ENCODE measurements at places on chromosomes 6 and 20.

- peak; percentile 77 for ATAC-seq
These were observed 23.7 kb downstream of the PEX7 start for GRCh38 chr6:136846046-136846445.

DNA sequence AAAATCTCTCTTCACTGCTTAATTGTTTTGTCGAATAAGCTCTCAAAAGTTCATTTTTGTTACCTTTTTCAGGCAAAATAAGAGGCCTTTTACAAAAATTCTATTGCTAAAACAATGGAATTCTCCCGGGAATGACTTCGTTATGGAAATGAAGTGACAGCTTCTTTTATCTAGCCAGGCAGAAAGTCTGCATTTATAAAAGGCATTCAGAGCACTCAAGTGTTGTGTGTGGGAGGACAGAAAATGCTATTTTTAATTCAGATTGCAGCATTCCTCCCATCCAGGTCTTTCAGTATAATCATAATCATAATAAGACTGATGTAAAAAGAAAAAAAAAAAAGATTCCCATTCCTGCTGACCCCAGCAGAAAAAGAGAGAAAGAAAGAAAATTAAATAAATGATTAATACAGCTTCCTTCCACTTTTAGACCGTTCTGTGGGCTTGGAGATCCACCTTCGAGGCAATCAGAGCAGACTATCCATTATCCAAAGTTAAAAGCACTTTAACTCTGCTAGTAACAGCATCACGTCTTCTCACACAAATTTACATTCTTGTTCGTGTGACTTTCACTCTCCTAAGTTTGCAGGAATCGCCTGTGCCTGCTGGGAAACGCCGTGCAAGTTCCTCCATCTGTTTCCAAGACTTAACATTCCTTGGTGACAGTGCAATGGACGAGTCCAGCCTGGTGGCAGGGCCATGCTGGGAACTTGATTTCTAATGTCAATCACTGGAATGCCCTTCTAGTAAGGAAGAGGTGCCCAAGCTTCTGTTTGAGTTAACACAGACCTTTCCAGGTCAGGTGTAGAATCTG is 258.8 kb downstream of the GMPR start:
- no peak for ATAC-seq

- ATAC-seq: no peak
These were observed 26.7 kb downstream of the AKAP7 start for GRCh38 chr6:131161987-131162386.

GRCh38 chr20:17611290-17611539 is 41.3 kb downstream of the DSTN start:
- peak; percentile 68 for ATAC-seq

DNA sequence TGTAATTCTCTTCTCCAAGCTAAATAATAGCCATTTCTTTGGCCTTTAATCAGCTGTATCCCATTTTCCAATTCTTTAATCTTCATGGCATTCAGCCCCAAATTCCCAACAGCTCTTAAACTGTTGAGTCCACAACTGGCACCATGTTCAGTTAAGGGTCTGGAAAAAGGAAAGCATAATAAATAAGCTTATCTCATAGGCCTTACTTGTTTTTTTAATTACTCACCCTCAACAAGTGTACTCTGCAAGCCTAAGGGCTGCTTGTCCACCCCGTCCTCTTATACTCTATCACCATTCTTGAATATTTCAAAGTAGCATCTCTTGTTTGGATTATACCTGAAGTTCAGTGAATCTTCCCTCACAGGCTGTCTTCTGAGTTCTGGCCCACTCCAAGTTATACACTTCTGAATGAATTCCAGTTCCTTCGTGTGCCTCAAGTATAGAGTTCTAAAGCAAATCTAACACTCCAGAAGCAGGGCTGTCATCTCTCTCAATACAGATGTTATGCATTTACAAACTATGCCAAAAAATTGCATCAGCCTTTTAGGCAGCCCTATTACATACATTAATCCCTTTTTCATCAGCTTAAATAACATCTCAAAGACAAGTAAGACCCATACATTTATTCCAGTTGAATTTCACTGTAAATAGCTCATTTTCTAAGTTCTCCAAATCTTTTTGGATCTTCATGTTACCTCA is 98.7 kb downstream of the COL21A1 start:
- ATAC-seq: no peak

GRCh38 chr6:170358496-170358895 is 51.9 kb downstream of the FAM120B start:
- no peak for ATAC-seq

- peak; percentile 15 for ATAC-seq
These were observed 14.8 kb downstream of the PEDS1 start for GRCh38 chr20:50138479-50139393.

DNA sequence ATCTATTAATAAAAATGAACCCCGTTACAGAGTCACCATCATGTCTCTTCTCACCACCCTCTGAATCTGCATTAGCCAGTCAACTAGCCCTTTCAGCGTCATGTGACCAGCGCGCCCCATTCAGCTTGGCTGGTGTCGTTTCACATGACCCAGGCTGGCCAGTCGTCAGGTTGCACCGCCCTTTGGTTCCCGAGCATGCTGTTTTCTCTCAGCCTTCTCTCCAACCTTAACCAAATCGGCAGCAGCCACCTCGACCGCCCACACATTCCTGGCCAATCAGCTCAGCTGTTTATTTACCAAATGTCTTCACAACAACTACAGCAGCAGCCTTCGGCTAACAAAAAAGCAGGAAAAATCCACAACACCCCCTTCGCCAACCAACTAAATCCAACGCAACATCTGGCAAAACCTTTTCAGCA is 5.6 kb downstream of the SRSF3 start:
- ATAC-seq: peak; percentile 42

DNA sequence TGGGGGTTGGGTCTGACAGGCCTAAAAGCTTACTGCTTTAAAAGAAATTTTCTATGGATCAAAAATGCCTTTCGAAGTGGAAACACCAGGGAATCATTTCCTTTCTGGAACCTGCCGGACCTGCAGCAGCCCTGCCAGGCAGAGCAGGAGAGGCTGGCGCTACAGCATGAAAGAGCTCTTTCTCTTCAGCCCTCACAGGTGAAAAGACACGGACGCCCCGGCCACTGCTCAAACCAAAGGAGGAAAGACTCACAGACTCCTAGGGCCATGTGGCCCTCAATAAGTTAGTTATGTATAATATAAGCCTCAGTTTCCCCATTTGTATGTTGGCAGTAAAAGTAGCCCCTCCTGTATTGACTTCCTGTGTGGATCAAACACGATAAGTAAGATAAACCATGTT is 8.3 kb downstream of the SCML4 start:
- no peak for ATAC-seq

DNA sequence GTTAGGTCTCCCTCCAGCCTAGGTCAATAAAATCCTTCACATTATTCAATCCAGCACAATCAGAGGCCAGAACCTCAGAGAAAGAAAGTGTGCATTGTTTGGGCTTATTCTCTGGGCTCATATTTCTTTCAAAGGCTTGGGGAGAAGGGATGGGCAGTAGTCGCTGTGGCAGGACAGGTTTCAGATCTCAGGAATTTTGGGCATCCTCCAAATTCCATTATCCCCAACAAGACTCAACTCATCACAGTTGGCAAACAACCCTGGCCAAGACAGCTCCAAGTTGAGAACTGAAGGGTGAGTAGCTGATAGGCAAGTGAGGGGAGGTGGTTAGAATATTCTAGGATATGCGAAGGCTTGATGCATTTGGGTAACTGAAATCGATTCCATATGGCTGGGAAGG is 27.2 kb upstream of the CHD6 start:
- no peak for ATAC-seq

GRCh38 chr20:16846006-16846405 is 97.8 kb downstream of the OTOR start:
- ATAC-seq: peak; percentile 73

DNA sequence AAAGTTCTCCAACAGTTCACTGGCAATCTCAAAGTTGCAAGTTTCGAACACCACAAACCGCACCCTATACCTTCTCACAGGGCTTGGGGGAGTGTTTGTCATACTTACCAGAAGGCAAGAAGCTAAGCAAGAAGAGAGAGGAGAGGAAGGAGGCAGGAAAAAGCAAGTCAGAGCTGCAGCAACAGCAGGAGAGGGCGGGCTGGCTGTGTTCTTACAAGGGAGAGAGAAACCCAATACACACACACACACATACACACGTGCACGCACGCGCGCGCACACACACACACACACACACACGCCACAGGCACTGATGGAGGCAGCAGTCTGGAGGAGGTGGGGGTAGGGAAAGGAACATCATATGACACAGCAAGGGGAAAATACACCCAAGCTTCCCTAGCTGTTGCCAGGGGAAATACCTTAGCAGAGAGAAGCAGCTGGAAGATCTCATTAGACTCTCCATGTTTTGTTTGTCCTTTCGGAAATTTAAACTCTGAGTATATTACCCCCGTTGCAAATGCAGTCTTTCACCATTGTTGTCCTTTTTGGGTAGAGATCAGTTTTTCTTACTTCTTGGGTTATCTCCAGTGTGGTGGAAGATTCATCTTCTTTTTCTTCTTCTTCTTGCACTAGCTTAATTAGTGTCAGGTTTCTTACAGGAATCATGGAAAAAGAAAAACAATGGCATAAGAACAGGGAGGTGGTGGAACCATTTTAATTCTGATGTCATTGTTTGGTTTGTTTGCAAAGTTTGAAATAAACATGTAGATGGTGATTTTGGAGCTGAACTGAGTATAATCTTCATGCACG is at the start of gene TXLNB:
TSS of gene TXLNB (minus strand) at position 186 of the 807 bp plus-strand sequence. CDS start 3,099 bp downstream, outside the sequence.
- peak; percentile 26 for ATAC-seq

DNA sequence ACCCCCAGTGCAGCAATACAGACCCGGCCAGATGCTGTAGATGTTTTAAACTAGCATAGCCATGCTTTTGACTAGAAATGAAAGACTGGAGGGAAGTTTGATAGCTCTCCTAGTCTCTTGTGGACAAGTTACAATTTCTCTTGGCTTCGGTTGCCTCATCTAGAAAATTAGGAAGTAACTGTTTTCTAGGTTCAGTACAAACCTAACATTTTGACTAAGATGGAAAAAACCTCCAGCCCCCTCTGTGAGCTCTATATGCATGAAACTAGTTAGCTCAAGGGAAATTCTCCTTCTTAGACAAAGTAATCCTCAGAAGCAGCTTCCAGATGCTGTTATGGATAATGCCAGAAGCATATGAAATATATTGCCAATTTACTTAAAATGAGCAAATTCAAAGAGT is 86.6 kb downstream of the RNF144B start:
- ATAC-seq: no peak

GRCh38 chr6:128129679-128130078 is 228.8 kb upstream of the THEMIS start:
- ATAC-seq: no peak

- no peak for ATAC-seq
These were observed 220.7 kb downstream of the ZFAND3 start for GRCh38 chr6:38040254-38040653.

GRCh38 chr20:62896526-62896925 is 29.8 kb downstream of the DIDO1 start:
- no peak for ATAC-seq

DNA sequence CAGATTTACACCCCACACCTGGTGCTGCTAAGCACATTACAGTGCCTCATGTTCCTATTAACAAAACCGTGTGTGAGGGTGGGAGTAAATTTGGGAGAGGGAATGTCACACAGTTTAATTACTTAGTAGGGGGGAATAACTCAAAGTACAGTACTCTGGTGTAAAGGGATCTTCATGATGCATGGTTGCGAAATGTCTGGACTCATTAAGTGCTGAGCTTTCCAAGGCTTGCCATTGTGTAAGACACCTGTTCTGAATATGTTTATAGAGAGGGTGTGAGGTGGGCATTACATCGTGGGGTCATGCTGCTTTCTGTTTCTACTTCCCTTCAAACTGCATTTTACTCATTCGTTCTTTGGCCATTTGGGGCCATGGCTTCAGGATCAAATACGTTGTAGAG is 181.2 kb downstream of the ADGRG6 start:
- no peak for ATAC-seq

- peak; percentile 84 for ATAC-seq
These were observed 804 bp downstream of the ELOVL5 start for GRCh38 chr6:53347921-53348370.

- no peak for ATAC-seq
These were observed 70.7 kb upstream of the TAB2 start for GRCh38 chr6:149246691-149247384.

DNA sequence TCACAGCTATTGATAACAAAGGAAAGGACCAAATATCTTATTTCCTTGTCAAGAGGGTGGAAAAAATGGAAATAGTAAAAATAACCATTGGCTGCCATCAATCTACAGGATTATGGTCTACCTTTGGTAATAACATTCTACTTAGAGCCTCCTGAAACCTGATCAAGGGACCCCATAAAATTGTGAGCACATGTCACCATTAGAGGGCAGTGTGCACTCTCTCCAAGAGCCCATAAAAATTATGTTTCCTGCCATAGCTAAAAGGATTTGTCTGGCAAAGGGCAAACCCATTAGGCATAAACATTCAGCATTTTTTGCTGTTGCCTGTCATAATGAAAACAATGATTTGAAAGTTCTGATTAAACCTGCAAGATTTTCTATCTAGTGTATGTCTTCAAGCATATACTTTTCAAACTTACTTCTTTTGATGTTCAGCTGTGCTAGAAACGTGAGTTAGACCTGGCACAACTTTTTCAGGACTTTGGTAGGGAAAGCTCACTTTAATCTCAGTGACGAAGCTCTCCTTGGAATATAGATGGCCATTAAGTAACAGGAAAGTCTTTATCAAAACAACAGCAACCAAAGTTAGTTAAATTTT is 120.7 kb upstream of the ZFP64 start:
- ATAC-seq: peak; percentile 71

DNA sequence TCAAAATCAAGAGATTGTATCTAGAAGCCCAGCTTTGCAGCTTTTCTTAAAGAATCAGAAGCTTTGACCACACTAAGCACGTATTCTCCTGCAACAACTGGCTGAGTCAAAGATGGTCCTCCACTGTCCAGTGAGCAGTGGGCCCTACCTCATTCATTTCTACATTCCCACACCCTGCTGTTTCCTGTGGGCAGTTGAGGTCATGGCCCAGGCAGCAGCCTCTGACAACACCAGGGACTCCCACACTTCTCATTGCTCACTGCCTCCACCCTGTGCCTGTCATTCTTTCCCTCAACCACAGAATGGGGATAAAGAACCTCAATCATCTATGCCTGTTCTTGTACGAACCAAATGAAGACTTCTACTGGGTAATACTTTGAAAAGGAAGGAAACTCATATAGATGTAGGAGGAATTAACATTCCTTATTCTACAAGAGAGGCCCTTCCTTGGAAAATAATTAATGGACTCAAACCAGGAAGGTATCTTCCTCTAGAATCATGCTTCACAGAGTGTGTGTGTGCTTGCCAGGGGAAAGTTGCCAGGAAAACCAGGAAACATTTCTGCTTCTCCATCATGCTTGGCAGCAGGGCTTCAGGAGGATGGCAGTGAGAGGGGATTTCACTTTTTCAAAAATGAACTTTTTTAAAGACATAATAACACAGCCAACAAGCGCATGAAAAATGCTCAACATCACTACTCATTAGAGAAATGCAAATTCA is 191.7 kb upstream of the RIN2 start:
- no peak for ATAC-seq

- ATAC-seq: 0 out of 3 replicates have a peak, but pooled peaks have one; percentile 3
These were observed 6.1 kb downstream of the MANBAL start for GRCh38 chr20:37295595-37295994.

- ATAC-seq: no peak
These were observed 123.1 kb downstream of the VEGFA start for GRCh38 chr6:43893073-43893472.
